Stimulated activated CD4-positive, alpha-beta T cell treated with anti-CD3 and anti-CD28 coated beads, Interleukin-15, amount 100 ng/mL, for 48 hours (primary cell): ENCODE measurements at places on chromosomes 4 and X.

GRCh38 chr4:122842984-122843531, 16.4 kb downstream of the FGF2 start:
- no peak for DNase-seq

DNA sequence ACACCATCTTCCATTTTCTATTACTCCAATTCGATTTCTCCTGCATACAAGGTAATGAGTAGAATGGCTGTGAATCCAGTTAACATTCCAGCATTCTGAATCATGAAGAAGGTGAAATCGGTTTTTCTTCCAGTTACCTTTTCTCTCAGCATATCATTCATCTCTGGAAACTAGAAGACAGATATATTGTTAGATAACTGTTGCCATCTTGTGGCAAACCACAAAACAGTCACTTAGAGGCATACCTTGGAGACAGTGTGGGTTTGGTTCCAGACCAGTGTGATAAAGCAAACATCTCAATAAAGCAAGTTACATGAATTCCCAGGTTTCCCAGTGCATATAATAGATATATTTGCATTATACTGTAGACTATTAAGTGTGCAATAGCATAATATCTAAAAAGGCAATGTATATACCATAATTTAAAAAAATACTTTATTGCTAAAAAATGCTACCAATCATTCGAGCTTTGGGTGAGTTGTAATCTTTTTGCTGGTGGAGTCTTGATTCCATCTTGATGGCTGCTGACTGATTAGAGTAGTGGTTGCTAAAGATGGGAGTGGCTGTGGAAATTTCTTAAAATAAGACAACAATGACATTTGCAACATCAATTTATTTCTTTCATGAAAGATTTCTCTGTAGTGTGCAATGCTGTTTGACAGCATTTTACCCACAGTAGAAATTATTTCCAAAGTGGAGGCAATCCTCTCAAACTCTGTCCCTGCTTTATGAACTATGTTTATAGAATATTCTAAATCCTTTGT, 82.1 kb downstream of the SLC39A8 start:
- DNase-seq: no peak

DNA sequence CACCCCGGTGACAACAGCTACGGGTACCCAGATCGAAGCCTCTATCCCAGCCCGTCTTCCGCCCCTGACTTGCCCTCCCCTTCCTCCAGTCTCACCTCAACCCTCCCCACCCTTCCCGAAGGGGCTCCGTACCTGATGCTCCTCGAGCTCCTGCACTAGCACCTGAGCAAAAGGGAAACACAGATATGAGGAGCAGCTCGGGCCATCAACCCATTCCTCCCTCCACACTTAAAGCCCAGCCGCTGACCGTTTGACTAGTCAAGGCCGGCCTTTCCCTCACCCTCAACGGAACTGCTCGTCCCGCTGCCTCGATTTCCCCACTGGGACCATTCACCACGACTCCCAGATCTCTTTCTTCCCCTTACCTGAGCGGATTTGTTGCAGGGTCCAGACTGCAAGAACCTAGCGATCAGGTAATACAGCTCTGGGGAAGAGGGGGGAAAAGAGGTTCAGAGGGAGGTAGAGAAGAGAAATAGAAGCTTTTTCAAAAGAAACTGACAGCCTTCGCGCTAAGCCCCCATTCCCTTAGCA, 731 bp downstream of the BRWD3 start:
- no peak for DNase-seq

- peak; percentile 33 for DNase-seq
These were observed 53.2 kb upstream of the ABCG2 start for GRCh38 chr4:88211473-88212252.

- no peak for DNase-seq
These were observed 232.8 kb downstream of the TRIML1 start for GRCh38 chr4:188372058-188372457.

- DNase-seq: no peak
These were observed 456.6 kb downstream of the IL15 start for GRCh38 chr4:142092941-142093340.

- no peak for DNase-seq
These were observed 33.1 kb downstream of the RBM47 start for GRCh38 chr4:40596522-40596921.

DNA sequence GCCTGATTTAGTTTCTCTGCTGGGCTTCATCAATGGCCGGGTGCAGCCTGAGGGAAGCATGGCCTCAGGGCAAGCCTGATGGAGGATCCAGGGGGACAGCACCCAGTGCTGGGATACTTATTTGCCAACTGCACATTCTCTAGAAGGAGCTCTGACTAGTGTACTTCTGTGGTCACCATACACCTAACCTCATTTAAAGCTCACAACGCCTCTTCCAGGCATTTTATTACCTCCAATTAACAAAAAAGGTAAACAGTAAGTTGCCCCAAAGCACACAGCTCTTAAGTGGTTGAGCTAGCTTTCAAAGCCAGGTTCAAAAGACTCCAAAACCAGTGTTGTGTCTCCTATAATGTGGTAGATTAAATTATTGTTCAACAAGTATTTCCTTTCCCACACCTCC, 26.8 kb upstream of the ATXN3L start:
- no peak for DNase-seq

GRCh38 chr4:110654254-110654635, 31.4 kb upstream of the PITX2 start:
- DNase-seq: no peak

DNA sequence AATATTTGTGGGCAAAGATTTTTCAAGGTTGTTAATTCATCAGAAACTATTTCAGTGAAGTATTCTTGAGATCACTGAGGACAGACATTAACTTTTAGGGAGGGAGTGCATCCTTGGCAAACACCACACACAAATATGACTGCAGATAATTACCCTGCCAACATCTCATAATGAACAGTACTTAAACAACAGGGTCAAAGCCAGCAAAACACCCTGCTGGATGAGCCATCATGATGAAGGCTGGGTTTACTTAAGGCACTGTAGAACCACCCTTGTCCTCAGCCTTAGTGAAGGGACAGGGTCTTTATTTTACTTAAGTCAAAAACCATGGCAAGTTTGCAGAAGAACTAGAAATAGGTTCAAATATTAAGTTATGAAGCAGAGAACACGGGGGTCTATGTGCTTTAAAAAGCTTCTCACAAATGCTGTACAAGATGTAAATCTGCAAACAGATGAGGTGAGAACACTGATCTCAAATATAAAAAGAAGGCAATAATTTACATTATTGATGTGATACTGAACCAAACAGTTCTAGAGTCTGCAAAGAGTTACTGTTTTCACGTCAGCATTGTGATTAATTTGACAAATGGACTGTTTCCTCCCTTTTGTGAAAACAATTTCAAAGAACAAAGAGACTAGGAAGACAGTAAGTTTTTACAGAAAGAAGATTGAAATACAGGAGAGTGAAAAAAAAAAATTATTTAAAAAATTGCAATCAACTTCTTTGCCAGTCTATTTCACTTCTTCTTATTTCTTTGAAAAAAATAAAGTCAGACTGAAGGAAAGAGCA, 28.2 kb downstream of the TAPT1 start:
- no peak for DNase-seq

GRCh38 chrX:38768079-38768478, 33.2 kb upstream of the MID1IP1 start:
- DNase-seq: no peak

GRCh38 chrX:101208152-101208905, 11.3 kb upstream of the DRP2 start:
- DNase-seq: no peak

DNA sequence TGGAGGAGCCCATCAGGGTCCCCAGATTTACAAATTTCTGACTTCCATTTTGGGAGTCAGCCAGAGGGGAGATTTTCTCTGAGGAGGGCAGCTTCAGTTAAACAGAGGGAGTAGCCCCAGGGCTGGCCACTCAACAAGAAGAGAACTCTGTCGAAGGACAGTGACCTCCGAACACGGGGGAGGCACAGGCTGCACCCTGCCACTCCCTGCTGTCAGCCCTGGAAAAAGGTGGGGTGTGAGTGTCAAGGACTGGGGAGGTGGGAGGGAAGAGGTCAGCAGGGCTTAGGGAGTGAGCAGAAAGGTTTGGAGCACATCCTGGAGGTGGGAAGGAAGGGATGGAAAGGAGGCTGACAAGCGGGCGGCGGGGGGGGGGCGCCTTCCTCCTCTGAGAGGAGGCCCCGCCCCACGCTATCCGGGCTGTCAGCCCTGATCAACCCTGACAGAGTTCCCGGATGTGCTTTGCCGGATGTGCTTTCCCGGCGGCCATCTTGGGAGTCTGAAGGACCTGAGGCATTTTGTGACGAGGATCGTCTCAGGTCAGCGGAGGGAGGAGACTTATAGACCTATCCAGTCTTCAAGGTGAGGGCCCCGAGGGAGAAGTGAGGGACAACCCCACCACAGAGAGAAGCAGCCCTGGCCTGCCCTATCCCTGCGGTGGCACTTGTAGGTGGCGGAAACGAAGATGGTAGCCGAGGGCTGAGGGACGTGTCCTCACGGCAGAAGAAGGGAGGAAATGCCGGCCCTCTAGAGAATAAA, at the start of gene MAGEC1:
TSS of gene MAGEC1 (plus strand) at position 495 of the 756 bp plus-strand sequence. CDS start 1,179 bp downstream, outside the sequence.
- no peak for DNase-seq

DNA sequence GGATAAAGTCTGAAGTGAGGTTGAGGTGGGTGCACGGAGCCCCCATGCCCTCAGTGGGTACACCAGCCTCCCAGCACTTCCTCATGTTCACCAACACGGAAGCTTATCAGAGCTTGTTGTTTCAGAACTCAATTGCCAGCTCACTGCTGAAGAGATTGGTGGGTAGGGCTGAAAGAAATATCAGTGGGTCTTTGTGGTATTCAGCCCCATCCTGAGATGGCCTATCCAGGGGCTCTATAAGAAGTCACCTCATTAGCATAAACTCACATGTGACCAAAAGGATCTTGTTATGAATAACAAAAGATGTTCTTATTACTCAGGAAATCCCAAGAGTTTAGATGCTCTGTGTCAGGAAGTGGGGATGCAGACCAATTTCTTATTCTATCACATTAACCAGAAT, 177.3 kb downstream of the ARHGAP10 start:
- DNase-seq: no peak

- DNase-seq: no peak
These were observed 113.8 kb upstream of the PPP2R3B start for GRCh38 chrX:500481-501010.

DNA sequence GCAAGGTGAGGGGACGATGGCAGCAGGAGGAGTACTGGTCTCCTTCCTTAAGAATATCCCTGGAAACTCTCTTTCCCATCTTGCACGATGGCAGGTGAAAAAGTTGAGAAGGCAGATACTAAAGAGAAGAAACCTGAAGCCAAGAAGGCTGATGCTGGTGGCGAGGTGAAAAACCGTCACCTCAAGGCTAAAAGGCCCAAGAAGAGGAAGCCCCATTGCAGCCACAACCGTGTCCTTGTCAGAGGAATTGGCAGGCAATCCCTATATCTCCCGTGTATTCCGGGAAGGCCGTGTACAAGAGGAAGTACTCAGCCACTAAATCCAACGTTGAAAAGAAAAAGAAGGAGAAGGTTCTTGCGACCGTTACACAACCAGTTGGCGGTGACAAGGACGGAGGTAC, 40.0 kb downstream of the CRLF2 start:
- no peak for DNase-seq

DNA sequence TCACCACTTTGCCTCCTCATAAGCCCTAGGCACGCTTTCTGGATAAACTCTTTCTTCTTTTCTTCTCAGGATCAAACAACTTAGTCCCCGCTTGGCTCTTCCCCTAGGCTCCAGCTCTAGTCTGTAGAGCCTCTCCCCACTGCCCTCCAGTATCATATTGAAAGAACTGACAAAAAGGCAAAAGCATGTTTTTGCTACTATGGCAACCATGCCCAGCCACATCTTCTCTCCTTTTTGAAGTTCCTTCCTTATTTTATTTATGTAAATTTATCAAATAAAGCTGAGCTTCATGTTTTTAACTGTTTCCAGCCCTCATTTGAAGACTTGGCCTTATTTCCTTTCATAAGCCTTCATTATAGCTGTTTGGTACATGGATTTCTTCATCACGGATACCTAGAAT, 86.0 kb upstream of the LIMCH1 start:
- DNase-seq: no peak
